ENCODE measurements at places on chromosomes 1 and 21.

GRCh38 chr1:43796111-43796581 lies 88.8 kb downstream of the ST3GAL3 start:
- DNase-seq: no peak

GRCh38 chr1:147613506-147613905 lies 56.8 kb downstream of the ACP6 start:
- DNase-seq: no peak

- no peak for DNase-seq
Observed at GRCh38 chr1:56148326-56149193, 430.8 kb downstream of the PLPP3 start.

GRCh38 chr1:89987159-89987819 lies 7.6 kb upstream of the ZNF326 start:
- no peak for DNase-seq

DNA sequence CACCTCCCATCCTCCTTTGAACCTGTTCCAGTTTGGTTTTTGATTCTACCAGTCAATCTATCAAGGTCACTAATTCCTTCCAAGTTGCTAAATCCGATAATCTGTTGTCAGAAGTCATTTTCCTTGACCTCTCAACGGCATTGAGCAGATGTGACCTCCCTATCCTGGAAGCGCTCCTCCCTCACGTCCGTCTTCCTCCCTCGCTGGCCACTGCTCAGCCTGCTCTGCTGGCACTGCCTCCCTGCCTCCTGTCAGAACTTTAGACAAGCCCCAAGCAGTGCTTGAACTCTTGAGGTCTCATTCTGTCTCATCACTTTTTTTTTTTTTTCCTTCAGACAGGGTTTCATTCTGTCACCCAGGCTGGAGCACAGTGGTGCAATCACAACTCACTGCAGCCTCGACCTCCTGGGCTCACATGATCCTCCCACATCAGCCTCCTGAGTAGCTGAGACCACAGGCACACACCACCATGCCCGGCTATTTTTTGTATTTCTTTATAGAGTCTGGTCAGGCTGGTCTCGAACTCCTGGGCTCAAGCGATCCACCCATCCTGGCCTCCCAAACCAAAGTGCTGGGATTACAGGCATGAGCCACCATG lies 4.4 kb upstream of the ACOT7 start:
- no peak for DNase-seq

GRCh38 chr1:100122177-100122576 lies 10.6 kb downstream of the SASS6 start:
- DNase-seq: no peak

DNA sequence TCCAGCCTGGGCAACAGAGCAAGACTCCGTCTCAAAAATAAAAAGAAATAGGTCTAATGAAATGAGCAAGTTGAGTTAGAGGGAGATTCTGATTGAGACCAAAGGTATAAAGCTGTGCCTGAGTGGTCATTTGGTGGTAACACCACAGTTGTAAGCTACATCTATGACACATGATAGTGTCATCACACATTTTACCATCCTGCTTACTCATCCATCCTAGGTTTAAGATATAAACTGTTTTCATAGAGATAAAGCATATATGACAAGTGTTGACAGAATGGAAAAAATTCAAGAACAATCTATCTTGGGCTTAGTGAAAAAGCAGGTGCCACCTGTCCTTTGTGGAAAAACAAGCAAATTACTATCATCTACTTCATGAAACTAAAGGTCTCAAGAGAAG lies 7.1 kb upstream of the CFAP141 start:
- DNase-seq: no peak

DNA sequence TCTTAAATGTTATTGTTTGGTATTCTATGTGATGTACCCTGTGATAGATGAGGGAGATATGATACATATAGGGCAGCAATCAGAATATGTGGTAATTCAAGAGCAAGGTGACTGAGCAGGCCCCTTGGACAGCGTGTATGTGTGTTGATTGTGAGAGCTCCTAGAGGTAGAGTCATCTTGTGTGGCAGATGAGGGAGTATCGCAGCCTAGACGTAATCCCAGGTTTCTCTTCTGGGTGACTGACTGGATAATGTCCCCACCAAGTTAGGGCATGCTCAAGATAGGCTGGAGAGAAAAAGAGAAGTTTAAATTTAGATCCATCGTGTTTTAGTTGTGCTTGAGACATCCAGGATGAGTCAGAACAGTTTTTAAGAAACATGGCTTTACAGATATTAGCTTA lies 185.3 kb downstream of the ZP4 start:
- no peak for DNase-seq

GRCh38 chr1:19096036-19096833 lies 113.8 kb downstream of the UBR4 start:
- DNase-seq: no peak

DNA sequence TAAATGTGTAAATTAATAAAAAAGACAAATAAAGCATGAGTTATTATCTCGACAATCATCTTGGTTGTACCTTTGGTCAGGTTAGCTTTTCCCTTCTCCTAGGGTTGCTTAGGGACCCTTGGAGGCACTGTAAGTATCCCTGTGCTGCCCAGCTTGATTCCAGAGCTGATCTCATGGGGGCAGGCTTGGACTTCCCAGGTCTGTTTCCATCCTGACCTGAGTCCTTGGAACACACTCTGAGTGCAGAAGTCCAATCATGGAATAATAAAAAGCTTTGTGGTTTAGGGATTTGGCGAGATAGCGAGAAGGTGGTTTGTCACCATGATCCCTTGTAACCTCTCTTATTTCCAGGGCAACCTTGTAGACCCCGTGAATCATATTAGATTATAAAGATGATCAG lies 18.7 kb upstream of the PAPPA2 start:
- no peak for DNase-seq

GRCh38 chr1:227774051-227774731 lies 39.0 kb downstream of the SNAP47 start:
- DNase-seq: no peak

- no peak for DNase-seq
Observed at GRCh38 chr1:161772397-161772796, 6.3 kb downstream of the ATF6 start.

DNA sequence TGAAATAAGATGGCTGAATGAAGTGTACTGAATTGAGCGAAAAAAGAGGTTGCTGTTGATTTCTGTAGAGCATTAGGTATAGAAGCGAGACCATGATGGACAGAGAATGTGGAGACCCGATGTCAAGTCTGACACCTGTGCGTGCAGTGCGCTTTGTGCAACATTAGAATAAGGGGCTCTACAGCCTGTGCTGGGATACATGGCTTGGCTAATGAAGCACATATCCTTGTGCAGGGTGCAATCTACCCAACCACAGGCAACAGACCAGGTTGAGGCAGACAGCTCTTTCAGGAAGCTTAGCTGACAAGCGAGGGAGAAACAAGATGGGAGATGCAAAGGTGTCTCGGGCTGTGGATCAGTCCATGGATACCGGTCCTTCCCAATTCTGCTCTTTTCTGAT lies 18.9 kb downstream of the GPA33 start:
- DNase-seq: no peak

DNA sequence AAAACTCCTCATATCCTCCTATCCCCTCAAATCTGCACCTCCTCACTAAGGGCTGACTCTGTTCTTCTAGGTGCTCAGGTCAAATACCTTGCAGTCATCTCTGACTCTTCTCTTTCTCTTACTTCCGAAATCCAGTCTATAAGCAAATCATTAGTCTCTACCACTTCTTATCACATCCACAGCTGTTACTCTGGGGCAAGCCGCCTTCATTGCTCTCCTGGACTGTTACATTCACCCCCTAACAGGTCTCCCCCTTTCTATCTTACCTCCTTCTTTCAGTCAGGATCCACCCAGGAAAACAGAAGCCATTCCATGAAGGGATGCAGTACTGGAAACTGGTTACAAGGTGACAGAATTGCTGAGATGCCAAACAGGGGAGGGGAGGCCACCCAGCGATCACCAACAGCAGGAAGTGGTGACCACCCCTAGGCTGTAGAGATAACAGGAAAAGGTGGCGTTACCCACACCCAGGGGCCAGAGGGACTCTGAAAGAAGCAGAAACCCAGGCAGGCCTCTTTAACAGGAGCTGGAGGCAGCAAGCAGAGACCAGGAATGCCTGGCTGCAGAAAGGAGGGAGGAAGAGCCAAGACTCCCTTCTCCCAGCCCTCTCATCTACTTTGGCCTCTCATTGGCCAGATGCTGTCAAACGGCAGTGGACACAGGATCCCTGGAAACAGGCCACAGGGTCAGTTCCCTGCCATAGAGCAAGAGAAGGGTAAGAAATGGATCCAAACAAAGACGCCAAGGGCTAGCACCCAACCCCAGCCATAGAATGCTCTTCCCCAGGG lies 55.5 kb upstream of the FOXO6 start:
- peak; percentile 17 for DNase-seq

- DNase-seq: no peak
Observed at GRCh38 chr1:178183796-178184195, 89.9 kb downstream of the RASAL2 start.

- DNase-seq: no peak
Observed at GRCh38 chr1:195439661-195440060, 1168.6 kb downstream of the KCNT2 start.

GRCh38 chr1:201023517-201023902 lies at the start of gene KIF21B:
TSS of gene KIF21B (minus strand) at chr1:201023714. CDS start at chr1:201023383, 331 bp downstream.
- DNase-seq: peak; percentile 95

DNA sequence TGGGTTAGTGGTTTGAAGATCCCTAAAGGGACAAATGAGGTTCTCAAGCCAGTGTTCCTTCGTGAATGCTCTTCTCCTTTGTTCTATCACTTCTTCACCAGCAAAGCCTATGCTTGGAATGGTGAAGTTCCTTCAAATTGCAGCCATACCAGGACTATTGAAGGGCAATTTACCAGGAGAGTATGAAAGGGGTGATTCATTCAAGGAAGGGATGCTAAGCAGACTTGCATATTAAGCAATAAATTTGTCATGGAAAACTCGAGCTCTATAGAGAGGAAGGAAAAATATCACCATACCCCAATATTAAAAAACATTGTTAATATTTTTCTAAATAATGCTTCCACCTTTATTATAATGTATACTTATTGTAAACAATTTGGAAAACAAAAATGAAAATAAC lies 9.3 kb upstream of the TSNAX start:
- DNase-seq: no peak

GRCh38 chr1:26616881-26617280 lies 78.9 kb upstream of the ARID1A start:
- no peak for DNase-seq

DNA sequence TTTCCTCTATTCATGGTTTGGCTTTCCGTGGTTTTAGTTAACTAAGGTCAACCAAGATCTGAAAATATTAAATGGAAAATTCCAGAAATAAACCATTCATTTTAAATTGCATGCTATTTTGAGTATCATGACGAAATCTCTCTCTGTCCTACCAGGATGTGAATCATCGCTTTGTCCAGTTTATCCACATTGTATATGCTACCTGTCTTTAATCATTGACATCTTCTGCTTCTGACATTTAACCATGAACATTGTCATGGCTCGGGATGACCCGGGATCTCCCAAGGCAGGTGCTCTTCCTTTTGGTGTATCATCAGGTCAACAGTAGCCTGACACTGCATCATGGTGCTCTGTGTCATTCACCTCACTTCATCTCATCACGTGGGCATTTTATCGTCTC lies 125.5 kb upstream of the HNRNPU start:
- DNase-seq: no peak

GRCh38 chr1:175914115-175914514 lies 170.7 kb upstream of the TNR start:
- DNase-seq: no peak
